Gastrocnemius medialis (tissue), 4 donors: ENCODE measurements at places on chromosomes 1 and 21. TPM values are rescaled to one million over a fixed set of nuclear protein-coding genes. Genes with fewer than 3 reads are reported as not detected.

DNA sequence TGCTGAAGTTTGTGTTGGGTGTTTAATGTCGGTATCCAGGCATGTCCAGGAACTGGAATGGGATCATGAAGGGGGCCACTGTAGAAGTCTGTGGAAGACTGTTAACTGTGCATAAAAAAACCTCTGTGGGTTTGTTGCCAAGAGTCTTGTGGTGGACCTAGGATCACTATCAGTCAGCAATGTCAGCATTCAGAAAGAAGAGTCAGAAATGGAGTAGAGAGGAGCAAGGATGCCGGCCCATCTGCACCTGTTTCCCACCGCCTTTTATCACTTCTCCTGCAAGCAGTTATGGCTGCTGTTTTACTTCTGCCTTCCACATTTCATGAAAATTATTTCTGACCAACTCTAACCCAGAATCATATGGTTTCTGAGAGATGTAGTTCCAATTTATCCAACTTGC is 36.7 kb downstream of the CLCA4 start:
- no peak for DNase-seq
- H3K4me3 ChIP-seq: no peak overlapping the region
- no peaks in the 10 kb centered on the region for H3K36me3 ChIP-seq
- no peak overlapping the region for H3K27ac ChIP-seq
- no peaks in the 10 kb centered on the region for H3K27me3 ChIP-seq

Gene OR2M4
- not detected for total RNA-seq

DNA sequence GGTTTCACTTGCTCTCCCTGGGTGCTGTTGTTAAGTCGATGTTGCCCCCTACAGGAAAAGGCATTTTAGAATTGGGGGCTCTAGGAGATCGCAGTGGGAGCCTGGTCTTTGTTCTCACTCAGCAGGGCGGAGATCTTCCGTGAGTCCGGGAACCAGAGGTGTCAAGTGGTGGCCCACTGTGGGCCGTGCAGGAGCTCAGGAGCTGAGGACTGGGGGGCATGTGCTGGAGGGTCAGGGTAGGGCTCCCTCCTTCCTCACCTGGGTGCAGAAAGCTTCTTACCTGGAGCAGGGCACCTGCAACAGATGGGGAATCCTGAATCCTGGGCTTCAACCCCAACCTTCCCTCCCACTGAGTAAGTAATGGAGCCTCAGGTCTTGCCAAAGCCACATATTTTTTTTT is 392.7 kb downstream of the NPHP4 start:
- no peaks in the 10 kb centered on the region for H3K36me3 ChIP-seq
- no peak for DNase-seq
- H3K4me1 ChIP-seq: no peaks in the 10 kb centered on the region
- no peak overlapping the region for H3K4me3 ChIP-seq
- H3K27ac ChIP-seq: no peak overlapping the region
- no peaks in the 10 kb centered on the region for H3K27me3 ChIP-seq

- H3K27ac ChIP-seq: no peak overlapping the region
- H3K27me3 ChIP-seq: no peaks in the 10 kb centered on the region
- H3K4me1 ChIP-seq: no peaks in the 10 kb centered on the region
- no peak for DNase-seq
- no peaks in the 10 kb centered on the region for H3K36me3 ChIP-seq
These were observed 492.3 kb upstream of the PRMT6 start for GRCh38 chr1:106564192-106564591.
